ENCODE measurements at places on chromosomes 7 and 10.

- no peak for DNase-seq
Observed at GRCh38 chr7:28854750-28855074, 103.4 kb downstream of the TRIL start.

DNA sequence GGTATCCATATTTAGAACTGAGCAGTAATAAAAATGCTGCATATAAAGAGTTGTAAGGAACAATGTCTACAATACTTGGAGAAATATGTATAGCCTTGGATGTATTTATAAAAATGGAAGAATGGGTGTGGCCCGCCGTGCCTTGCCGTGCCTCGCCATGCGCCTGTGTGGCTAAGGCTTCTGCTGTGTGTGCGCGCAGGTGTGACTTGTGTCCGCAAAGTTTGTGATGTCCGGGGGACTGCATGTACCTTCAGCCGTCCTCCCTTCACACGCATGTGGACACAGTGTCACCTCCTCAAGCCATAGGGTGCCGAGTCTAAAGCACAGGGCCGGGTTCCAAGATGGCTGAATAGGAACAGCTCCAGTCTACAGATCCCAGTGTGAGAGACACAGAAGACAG lies 9.8 kb downstream of the SAMD9 start:
- DNase-seq = no peak

DNA sequence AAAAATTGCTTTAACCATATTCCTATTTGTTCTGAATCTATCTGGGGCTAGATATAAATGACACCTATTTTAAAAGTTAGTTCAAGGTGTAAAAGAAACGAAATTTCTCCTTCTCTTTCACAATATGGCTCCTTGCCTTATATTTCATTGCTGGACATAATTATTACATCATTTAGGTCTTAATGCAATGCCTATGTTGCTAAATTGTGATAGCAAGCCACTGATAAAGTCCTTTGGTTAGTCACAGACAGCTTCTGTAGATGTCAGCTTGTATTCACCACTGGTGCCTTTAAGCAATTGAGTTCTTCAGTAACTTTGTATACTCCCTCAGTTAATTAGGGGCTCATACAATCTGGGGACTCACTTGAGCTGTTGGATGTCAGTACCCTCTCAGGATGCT lies 1236.6 kb downstream of the GATA3 start:
- no peak for DNase-seq

DNA sequence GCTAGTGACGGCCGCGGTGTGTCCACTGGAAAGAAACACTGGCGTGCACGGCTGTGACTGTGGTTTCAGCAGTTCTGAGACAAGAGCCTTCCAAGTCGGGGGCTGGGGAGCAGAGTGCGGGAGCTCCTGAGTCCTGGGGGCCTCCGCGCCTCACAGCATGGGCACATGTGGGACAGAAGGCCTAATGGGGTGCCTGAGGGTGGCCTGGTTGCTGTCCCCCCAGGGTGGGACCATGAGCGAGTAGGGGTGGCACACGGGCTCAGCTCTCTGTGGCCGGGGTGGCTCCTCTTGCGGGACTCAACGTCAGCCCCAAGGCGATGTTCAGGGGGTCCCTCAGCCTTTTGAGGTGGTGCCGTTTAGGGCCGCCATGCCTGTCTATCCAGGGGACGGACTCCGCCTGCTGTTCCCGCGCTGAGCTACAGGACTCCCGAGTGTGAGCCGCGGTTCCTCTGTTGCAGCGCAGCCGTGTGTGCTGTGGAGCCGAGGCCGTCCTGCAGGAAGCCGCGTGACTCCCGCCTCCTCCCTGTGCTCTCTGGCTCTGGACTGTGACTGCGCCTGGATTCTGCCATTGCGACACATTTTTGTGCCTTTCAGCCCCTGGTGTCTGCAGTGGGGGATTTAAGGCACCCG lies 23.5 kb upstream of the CHST12 start:
- DNase-seq = no peak

- DNase-seq = no peak
Observed at GRCh38 chr10:124527874-124528395, 66.3 kb downstream of the LHPP start.

DNA sequence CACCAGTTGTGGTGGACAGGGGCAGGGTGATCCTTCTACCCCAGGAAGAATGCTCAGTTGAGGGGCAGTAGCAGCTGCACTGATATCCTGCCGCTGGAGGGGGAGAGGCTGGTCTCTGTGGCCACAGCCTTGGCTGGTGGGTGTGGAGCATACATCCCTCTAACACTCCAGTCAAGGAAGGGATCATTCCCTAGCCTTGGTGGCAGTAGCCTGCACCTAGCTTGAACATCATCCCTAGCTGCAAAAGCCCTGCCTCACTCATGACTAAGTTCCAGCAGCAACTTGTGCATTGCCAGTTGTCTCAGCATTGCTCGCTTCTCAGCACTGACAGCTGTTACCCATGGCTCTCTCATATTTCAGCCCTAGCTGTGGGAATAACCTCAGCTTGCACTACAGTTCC lies 688.9 kb upstream of the POT1 start:
- no peak for DNase-seq

DNA sequence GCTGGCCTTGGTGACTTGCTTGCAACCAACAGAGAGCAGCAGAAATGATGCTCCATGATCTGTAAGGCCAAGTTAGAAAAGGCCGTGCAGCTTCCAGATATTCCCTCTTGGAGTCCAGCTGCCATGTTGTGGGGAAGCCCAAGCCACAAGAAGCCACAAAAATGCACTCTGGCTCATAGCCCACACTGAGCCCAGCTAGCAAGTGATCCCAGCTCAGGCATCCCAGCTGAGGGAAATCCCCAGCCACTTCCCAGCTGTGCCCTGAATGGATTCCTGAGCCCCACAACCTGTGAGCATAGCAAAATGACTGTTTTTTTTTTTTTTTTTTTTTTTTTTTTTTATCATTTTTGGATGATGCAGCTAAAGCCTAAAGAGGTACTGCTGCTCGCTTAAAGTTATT lies 11.1 kb upstream of the SDK1 start:
- no peak for DNase-seq

- DNase-seq = no peak
Observed at GRCh38 chr7:184294-185264, 7.8 kb upstream of the FAM20C start.

DNA sequence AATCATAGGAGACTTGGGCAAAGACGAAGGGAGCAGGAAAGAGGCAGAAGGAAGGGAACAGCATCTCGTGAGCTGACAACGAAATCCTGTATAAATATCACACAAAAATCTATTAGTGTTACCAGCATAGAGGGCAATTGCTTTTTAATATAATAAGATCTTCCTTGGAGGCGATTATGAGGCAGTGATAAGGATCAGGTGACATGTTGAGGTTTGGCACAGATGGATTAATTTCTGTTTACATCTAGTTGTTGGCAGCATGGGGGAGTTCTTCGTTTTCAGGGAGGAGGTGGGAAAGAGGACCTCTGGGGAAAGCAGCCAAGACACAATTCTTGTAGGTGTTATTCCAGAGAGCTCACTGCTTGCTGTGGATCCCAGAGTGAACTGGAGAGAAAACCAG lies 163.8 kb downstream of the PLXNA4 start:
- no peak for DNase-seq

GRCh38 chr10:126204320-126204719 lies 184.0 kb downstream of the ADAM12 start:
- DNase-seq = no peak

DNA sequence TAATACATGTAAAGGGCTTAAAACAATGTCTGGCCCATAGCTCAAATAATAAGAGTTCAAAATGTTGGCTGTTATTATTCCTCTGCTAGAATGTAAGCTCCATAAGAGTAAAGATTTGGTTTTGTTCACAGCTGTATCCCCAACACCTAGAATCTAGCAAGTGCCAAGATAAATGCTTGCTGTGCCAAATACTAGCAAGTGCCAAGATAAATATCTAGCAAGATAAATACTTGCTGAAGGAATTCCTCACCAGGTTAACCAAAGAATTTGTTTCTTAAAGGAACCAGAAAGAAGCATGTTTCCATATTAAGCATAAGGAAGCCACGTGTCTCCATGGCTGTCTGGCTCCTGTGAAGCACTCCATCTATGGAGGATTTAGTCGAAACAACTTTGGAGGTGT lies 235.2 kb upstream of the SP4 start:
- DNase-seq = no peak

DNA sequence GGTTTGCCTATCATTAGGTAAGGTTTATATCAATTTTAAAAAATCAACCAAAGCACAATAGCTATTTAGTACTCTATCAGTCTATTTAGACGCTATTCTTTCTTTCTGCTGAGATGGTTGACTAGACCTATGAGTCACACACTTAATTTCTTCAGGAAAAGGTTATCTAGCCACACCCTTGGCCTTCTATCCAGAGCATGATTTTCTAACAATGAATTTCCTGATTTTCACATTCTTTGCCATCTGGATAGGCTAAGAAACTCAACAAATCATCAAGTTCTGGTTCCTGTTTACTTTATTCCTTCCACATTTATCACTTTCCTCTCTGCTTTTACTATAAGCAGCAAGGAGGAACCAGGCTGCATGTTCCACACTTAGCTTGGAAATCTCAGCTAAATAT lies 8.1 kb downstream of the PRPS1L1 start:
- DNase-seq = peak; percentile 60

DNA sequence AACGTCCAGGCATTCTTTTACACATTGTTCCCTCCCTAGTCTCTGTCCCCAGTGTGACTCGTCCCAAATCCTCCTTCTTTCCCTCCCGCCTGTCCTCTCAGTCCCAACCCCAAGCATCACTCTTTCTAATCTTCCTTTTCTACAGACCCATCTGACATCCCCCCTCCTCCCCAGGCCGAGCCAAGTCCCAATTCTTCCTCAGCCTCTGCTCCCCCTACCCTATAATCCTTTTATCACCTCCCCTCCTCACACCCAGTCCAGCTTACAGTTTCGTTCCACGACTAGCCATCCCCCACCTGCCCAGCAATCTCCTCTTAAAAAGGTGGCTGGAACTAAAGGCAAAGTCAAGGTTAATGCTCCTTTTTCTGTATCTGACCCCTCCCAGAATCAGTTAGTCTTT lies 95.1 kb downstream of the MACC1 start:
- no peak for DNase-seq

GRCh38 chr7:27510541-27510940 lies 152.1 kb downstream of the HIBADH start:
- DNase-seq = no peak

DNA sequence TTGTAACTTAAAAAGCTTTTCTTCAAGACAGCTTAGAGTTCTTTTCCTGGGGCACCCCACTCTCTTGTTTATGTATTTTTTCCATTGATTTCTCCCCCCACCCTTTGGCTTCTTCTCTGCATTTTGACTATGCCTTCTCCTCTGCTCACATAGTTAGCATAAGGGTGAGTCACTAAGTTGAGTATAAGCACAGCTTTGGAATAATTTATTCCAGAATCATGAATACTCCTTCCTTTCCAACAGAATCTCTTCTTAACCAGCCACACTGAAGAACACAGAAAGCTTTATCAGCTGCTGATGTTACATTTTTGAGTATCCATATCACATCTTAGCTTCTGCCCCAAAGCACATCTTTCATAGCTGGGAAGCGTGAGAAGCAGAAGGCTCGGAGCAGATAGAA lies 449.5 kb upstream of the MKI67 start:
- no peak for DNase-seq

DNA sequence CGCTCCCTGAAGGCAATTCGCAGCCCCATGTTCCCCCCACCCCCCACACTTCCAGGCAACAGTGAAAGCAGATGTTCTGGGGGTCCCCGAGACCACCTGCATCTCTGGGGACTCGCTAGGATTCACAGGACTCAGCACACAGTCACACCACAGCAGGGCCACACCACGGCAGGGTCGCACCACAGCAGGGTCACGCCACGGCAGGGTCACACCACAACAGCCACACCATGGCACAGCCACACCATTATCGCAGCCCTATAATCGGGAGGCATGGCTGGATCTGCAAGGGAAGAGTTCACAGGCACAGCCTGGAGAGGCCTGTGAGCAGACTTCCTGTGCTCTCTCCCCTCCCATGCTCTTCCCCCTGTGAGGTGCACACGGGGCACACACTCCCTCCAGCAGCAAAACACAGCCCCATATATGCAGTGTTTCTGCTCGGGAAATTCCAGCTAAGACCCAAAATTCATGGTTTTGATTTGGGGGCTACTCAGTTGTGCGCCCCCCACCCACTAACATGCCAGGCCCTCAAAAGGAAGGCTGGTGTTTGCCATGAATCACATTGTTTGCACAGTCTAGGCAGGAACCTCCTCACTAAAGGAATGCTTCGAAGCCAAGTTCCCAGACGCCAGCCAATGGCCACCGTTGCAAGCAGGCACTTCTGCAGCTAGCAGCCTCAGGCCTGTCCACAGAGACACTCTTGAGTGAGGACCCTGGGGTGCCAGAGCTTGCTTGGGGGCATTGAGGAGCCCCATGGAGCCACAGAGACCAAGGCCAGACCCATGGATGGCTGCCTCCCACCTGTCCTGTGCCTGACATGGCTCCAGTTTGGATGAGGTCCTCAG lies 7.0 kb upstream of the DPYSL4 start:
- no peak for DNase-seq

DNA sequence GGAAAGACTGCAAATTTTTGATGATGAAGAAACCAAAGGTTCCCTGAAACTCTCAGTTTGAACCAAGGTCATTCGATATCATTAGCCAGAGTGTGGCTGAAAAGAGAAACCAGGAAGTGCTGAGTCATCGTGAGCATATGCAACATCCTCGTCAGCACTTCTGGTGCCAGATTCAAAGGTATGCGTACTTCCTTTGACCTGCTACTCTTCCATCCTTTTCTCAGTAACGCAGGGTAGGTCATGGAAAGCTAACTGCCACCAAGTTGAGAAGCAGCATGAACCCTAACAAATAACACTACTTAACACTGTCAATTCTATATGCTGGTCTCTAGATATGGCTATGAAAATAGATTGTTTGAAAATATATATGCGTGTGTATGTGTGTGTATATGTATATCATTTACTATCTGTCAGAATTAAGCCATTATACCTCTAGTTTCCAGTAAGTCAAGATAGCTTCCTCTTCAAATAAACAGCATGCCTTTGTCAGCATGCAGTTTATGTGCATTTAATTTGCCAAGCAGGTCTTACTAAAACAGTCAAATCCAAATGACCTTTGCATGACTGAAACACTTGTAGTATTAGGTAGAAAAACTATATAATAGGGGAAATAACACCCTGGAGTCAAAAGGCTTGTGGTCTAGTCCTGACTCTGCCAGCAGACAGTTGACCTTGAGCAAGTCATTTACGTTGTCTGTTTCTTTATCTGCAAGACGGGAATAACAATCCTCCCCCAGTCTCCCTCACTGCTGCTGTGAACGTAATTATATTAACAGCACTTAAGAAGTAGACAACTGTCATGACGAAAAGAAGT lies 26.4 kb downstream of the CDK6 start:
- no peak for DNase-seq

DNA sequence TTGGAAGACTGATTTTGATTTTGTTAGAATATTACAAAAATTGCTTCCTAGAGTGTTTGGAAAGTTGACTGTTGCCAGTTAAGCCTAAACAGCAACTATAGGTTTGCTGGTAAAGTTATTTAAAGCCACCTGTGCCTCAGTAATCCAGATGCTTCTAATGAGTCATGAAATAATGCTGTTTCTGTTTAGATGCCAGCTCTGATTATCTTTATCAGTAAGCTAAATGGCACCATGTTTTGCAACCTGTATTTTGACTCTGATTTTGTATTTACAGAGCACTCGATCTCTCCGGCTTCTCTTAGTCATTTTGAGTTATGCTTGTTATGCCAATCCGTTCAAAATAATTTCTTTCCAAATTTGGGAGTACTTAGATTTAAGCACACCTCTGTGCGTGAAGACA lies 366.1 kb downstream of the EXOC4 start:
- no peak for DNase-seq

GRCh38 chr7:1899196-1899595 lies 229.1 kb downstream of the ELFN1 start:
- no peak for DNase-seq

- DNase-seq = no peak
Observed at GRCh38 chr10:126218778-126219649, 169.3 kb downstream of the ADAM12 start.
